Activated T-cell treated with anti-CD3 and anti-CD28 coated beads, Interleukin-2, amount 50 U/mL, for 24 hours (primary cell): ENCODE measurements at places on chromosomes 6 and 20.

GRCh38 chr6:54419885-54420284, 111.6 kb downstream of the TINAG start:
- no peak for DNase-seq

GRCh38 chr6:143647732-143648131, 30.0 kb upstream of the PHACTR2 start:
- DNase-seq: no peak

GRCh38 chr6:170025935-170026750, 264.7 kb downstream of the DLL1 start:
- DNase-seq: peak; percentile 12

GRCh38 chr6:116971959-116972358, 94.9 kb downstream of the RFX6 start:
- DNase-seq: no peak

DNA sequence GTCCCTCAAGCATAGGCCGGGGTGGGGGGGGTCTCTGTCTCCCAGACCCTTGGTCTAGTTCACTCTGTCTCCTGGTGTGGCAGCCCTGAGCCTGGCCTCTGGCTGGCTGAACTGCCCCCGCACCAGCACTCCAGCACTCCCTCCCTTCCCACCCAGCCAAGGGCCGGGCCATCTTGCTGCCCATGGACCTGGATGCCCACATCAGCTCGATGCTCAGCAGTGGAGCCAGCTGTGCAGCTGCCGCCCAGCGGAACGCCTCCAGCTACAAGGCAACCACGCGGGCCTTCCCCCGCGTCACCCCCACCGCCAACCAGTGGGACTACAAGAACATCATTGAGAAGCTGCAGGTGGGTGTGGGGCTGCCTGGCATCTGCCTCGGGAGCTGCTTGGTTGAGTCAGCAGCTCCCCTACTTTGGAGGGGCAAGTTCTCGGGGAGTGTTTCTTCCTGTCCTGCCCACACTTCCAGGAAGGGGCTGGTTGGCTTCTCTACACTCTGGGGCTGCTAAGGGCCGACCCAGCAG, 28.4 kb downstream of the UQCC2 start:
- peak; percentile 46 for DNase-seq

GRCh38 chr6:75934643-75935472, 137.6 kb downstream of the IMPG1 start:
- DNase-seq: peak; percentile 35

GRCh38 chr20:11502671-11503070, 415.0 kb upstream of the BTBD3 start:
- no peak for DNase-seq

DNA sequence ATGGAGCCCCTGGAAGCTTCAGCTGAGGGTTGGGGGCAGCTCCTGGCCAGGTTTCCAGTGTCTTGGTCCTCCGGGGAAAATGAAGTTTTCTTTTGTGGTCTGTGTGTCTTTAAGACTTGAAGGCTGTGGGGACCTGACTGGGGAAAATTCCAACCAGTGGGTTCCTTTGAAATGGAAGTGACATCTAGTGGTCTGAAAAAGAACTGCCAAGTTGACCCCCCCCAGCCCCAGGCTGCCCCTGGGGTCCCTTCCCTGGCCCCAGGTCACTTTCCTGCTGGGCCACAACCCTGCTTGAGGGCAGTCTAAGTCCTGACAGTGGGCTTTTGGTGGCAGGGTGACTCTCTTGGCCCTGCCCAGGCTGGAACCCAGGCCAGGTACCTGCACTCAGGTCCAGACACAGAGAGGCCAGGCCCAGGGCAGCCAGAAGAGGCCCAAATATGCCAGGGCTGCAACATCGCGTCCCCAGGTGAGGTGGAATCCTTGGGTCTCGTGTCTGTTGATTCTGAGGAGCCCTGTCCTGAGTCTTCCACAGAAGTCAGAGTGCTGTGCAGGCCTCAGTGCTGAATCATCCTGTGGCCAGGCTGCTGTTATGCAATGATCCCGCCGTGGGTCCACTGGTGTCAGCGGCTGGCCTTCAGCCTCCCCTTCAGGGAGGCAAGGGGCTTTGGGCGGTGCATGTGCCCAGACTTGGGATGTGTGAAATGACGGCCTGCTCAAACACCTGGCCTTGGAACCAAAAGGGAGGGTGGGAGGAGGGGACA, 68.4 kb downstream of the VEGFA start:
- no peak for DNase-seq

DNA sequence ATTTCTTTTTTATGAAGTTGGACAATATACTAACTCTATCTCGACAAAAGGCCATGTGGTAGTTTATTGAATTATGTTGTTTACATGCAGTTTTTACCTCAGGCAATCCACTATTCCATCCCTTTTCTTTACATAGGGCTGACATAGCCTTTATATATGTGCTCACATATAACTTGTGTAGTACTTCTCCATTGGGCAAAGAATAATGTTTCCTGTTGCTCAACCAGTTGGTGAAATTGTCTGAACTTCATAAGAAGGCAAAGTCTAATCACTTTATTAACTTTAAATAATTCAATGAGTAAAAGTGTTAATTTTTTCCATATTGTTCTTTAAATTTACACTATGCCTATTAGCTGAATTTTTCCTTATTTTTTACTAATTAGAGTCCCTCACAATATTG, 1272.1 kb downstream of the EPHA7 start:
- no peak for DNase-seq

DNA sequence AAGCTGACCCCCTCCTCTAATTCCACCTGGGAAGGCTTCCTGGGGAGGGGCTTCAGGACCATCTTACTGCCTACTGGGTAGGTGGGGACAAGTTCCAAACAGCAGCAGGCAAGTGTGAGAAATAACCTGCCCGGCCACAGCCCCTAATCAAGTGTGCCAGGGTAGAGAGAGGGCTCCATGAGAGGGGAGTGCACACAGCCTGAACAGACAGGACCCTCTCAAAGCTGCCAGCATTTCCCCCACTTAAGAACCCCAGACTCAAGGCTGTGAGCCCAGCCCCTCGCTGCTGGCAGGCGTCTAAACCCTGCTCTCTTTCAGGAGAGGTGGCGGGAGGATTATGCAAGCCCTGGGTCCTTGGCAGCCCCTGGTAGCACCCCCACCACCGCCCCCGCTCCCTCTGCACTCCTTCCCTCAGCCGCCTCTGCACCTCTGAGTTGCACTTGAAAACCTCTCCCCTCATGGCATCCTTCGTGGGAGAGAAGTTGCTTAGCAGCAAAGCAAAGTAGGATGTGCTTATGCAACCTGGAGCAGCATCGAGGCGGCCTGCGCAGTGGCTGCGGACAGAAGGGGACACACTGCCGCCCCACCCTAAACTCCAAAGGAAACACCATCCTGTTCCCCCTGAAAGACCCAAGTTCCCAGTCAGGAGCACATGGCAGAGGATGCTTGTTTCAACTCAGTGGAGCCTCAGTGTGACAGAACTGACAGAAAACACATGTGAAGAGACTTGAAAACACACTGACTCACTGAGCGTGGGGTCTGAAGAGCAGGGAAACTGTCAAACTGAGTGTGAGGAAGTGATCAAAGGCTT, 10.5 kb downstream of the DDRGK1 start:
- no peak for DNase-seq

DNA sequence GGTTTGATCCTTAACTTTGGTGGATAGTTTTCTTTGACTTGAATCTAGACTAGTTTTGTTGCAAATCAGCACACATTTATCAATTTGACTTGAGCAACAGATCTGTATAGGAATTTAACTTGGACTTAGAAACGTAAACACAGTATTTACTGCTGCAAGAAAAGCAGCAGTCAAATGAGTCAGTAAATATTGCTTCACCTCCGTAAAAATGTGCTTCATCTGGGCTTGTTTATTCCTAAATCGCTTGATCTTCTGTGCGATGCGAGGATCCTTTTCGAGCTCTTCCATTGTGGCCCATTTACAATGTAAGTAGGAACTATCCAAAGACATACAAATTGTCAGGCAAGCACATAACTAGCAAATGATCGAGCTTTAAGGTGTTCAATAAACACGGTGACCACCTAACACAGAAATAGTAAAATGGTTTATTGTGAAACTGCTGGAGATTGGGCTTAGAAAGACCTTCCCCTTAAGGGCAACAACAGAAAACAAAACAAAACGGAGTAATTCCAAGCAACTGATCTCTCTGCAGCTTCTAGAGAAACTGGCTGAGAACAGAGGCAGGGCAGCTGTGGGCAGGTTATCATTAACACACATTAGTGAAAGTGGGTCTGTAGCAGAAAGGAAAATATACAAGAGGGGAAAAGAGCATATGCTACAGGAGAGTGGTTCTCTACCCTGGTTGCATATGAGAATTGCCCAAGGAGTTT, 120.8 kb downstream of the CHD6 start:
- no peak for DNase-seq

DNA sequence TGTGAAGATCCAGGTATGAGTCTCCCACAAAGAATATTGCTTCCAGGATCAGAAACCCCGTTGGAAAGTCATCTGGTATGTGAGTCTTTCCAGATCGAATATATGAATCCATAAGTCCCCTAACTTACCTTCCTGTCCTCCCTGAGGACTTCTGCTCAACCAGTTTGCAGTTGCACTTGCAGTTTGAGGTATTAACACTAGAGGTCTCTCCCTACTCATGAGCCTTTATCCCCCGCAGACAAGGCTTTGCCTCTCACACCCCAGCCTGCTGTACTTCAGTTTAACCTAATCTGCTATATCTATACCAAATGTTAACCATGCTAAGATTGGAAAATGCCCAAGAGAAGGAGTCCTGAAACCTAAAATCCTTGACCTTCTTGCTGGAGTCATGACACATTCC, 135.3 kb upstream of the DEFB112 start:
- DNase-seq: no peak

DNA sequence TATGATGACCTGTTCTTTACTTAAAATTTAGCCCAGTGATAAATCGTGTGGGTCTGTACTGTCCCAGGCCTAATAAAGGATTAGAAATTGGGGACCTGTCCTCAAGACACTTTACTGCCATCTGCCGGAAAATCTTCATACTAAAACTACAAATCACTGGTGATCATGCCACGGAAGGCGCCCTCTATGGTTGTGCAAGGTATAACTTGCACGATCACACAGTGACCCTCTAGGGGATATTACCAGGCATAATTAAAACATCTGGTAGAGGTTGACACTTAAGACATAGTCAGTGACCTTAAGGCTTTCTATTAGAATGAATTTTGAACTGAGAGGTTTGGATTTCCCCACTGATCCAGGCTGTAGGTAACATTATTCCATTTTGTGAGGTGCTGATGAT, 172.6 kb downstream of the BMP2 start:
- DNase-seq: no peak

GRCh38 chr6:67064323-67064722, 1357.3 kb upstream of the EYS start:
- DNase-seq: no peak

DNA sequence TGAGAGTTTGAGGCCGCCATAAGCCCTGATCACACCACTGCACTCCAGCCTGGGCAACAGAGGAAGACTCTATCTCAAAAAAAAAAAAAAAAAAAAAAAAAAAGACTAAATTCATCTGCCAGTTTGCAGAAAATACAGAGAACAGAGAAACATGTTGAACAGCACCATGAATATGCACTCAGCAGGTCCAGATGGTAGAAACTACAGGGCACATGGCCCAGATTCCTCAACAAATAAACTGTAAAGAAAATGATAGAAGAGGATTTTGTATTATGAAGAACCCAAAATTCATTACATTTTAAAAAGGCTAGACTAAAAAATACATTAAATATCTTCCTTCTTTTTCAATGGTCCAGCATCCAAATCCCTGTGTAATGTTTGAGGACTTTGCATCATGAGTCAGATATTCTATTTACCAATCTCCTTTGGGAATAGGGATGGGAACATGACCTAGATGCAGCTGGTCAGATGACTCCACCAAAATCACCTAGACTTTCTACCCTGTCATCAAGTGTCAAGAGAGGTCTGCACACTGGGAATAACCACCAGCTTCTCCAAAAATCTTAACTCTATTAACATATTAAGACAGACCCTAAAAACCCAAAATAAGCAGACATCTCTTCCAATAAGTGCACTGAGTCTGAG, 189.1 kb upstream of the TCF21 start:
- no peak for DNase-seq

GRCh38 chr6:42300185-42300584, 82.5 kb upstream of the MRPS10 start:
- no peak for DNase-seq

GRCh38 chr6:89826029-89826528, 3.6 kb upstream of the CASP8AP2 start:
- DNase-seq: no peak

- no peak for DNase-seq
These were observed 207.0 kb downstream of the ANKRD60 start for GRCh38 chr20:58021481-58021880.

DNA sequence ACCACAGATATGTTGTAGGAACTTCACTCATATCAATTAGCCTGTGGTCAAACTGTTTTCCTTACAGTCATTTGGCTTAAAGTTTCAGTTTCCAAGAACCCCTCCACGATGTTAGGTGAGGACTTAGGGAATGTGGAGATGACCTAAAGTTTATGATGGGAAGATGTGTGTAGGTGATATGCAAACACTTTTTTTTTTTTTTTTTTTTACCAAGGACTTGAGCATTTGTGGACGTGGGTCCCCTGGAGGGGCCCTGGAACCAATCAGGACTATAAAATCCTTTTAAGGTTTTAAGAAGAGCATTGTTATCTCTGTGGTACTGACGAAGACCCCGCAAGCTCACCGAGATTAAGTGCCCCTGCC, 478 bp upstream of the MTHFD1L start:
- no peak for DNase-seq

GRCh38 chr6:12033770-12034169, 21.7 kb downstream of the HIVEP1 start:
- no peak for DNase-seq

- no peak for DNase-seq
These were observed 670.9 kb downstream of the HTR1B start for GRCh38 chr6:76792394-76792793.

DNA sequence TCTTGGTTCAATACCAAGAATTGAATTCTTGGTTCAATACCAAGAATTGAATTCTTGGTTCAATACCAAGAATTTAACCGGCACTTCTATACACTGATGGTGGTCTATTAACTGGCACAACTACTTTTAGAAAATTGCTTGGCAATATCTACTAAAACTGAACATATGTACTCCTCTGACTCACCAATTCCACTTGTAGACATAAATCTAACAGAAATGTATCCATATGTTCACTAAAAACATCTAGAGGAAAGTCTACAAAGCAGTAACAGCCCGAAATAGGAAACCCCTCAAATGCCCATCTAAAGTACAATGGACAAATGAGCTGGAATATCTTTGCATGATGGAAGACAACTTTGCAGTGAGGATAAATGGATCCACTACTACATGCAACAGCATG, 71.9 kb downstream of the KIF16B start:
- DNase-seq: no peak

DNA sequence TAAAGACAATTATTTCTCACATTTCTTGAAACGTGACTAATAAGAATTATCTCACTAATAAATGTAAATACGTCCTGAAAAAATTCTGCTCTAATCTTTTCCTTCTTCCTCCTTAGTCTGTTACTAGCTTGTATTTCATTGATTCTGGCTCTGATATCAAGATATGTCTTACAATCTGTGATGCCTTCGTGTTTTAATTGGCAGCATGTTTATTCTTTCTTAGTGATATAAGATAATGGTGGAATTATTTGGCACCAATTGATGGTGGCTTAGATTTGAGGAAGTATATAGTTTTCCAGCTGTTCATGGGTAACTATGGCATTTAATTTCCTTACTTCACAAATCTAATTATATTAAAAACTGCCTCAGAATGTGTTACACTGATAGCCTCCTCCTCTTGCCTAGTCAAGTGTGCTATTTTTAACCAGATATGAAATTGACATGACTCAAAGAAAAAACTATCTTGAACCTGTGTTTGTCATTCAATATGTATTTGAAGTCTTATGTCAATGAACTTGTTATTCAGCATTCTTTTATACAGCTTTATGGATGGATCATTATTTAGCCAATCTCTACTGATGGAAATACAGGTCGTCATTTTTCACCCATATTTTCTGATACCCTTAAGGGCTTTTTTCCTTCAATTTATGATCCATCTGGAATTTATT, 5.3 kb downstream of the CCNC start:
- DNase-seq: no peak
